ENCODE measurements at places on chromosomes 12 and 14.

DNA sequence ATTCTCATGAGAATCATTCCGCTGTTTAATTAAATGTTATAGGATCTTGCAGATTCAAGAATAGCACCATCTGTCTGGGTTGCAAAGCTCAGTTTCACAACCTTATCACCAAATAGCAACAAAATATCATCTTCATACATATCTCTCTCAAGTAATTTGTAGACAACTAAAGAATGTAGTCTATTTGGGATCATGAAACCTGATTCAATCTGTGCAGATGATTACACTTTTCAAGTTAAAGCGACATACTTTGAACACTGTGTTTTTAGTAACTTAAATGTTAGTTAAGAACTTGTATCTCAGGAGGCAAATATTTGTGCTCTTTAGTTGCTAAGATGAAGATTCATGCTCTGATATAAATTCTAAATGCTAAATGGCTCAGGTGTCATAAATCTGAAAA lies 14.8 kb downstream of the MED13L start:
- DNase-seq, result no peak

- DNase-seq, result no peak
These were observed 18.4 kb upstream of the DHRS4 start for GRCh38 chr14:23935158-23935557.

- no peak for DNase-seq
These were observed 25.7 kb downstream of the FAIM2 start for GRCh38 chr12:49878021-49878420.

DNA sequence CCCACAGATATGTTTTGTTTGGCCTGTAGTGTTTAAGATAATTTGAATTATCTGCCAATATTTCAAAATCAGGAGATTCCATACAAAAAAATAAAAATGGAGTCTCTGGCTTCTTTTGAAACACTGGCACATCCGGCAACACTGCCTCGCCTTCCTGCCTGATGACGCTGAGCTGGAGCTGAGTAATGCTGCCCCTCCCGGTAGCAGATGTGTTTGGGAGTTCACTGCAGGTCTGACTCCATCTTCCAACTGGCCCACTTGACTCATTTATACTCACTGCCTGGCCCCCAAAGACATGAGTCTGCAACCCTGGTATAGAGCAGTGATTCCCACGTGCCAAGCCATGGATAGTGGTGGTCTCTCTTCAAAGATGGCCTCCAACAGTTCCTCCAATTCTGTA lies 7.4 kb downstream of the CIT start:
- DNase-seq, result no peak

GRCh38 chr14:103724116-103724515 lies 8.5 kb downstream of the ZFYVE21 start:
- no peak for DNase-seq

DNA sequence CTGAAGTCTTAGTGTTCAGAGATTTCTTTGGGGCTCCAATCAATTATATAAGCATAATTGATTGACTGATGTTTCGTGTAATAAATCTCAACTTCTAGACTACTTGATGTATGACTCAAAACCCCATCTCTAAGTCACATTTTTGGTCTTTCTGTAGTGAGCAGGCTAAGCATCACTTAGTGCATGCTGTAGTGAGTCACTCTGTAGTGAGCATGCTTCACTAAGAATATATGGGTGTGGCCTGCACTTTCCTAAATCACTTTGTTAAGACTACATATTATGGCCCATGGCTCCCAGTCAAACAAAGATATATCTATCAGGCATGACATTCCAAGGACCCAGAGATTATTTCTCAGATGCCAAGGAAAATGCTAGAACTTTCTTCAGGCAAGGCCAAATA lies 909.4 kb upstream of the LRFN5 start:
- no peak for DNase-seq

- no peak for DNase-seq
These were observed 1.3 kb downstream of the A2ML1 start for GRCh38 chr12:8823565-8824300.

GRCh38 chr14:79279645-79280597 lies 931.4 kb downstream of the DIO2 start:
- no peak for DNase-seq

DNA sequence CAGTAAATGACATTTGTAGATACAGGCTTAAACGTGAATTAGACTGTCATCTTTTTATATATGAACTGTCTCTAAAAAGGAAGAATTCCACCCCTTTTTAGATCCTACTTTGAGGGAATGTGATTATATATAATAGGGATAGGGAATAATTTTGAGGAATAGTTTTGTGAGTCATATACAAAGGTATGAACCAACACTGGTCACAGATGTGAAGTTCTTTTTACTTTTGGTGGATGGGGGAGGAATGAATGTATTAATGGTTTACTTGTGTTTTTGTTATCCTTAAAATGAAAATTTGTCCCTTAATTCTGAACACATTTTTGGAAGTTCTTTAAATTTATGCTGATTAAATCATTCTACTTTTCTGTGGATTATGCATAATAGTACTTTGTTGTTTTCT lies 30.4 kb downstream of the FRS2 start:
- no peak for DNase-seq

GRCh38 chr14:64841121-64841651 lies 38.5 kb downstream of the SPTB start:
- no peak for DNase-seq

- DNase-seq, result no peak
These were observed 83.0 kb upstream of the FZD10 start for GRCh38 chr12:130079279-130079678.

DNA sequence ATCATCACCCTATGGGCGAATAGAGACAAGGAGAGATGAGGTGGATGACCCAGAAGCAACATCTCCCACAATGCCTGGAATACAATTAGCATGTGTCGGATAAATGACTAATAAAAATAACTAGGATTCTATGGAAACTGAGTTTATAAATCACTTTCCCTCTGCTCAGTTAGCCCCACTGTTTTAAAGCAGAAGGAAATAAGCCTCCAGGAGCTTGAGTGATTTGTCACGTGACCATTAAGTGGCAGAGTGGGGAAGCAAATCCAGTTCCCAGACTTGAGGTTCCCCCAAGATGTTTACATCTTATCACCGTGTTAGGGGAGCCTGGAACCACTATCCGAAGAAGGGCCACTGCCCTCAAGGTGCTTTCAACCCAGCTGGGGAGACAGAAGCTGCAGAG lies 136.5 kb upstream of the CCND2 start:
- no peak for DNase-seq

DNA sequence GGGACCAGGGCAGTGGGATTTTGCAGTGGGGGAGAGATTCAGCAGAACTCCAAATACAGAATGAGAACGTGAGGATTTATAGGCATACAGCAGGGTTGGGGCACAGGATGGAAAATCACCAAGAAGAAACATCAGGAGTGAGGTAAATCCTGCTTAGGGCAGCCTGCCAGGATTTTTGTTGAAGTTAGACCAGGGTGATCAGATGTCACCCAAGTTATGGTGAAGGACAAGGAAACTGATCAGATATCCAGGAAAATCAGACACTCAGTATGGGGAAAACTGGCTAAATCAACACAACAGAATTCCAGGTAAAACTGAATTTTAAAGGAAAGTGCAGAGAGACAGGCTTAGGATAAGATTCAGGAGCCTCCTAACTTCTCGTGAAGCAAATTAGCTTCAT lies 682.4 kb downstream of the TMEM121 start:
- no peak for DNase-seq

- no peak for DNase-seq
These were observed 98.6 kb downstream of the ARF6 start for GRCh38 chr14:49991491-49991890.

GRCh38 chr12:11238275-11238674 lies 31.2 kb downstream of the PRB3 start:
- no peak for DNase-seq

Data from GM13977 (cell line).